Lower lobe of right lung (tissue), 2 donors: ENCODE measurements at places on chromosomes 2 and 18. TPM values are rescaled to one million over a fixed set of nuclear protein-coding genes. Genes with fewer than 3 reads are reported as not detected.
A peak's percentile ranks its signal among the peaks of the same experiment; 100 is the strongest.

The GPR45 gene
- not detected for total RNA-seq

The HRH4 gene
- 2.0 TPM for total RNA-seq

The VAPA gene
- total RNA-seq, result 235 TPM

The TEKT4 gene
- 3.4 TPM for total RNA-seq

The GCG gene
- total RNA-seq, result not detected

The SLC35F5 gene
- 70.4 TPM for total RNA-seq

- H3K27me3 ChIP-seq, result no peaks in the 10 kb centered on the region
- H3K4me1 ChIP-seq, result no peaks in the 10 kb centered on the region
- no peak overlapping the region for H3K4me3 ChIP-seq
- DNase-seq, result no peak
These were observed 113.0 kb downstream of the RND3 start for GRCh38 chr2:150374492-150374891.

GRCh38 chr2:42931146-42931817, 138.9 kb upstream of the HAAO start:
- no peaks in the 10 kb centered on the region for H3K27me3 ChIP-seq
- no peaks in the 10 kb centered on the region for H3K36me3 ChIP-seq
- H3K4me3 ChIP-seq, result no peak overlapping the region
- H3K27ac ChIP-seq, result peak overlapping the region; percentile 59

- H3K27me3 ChIP-seq, result no peaks in the 10 kb centered on the region
- no peak overlapping the region for H3K4me3 ChIP-seq
- H3K4me1 ChIP-seq, result peaks cover 6% of the 10 kb centered on the region
- no peaks in the 10 kb centered on the region for H3K36me3 ChIP-seq
- no peak overlapping the region for H3K27ac ChIP-seq
These were observed 34.0 kb upstream of the ITPRID2 start for GRCh38 chr2:181857483-181857882.

- peak; percentile 64 for DNase-seq
- no peaks in the 10 kb centered on the region for H3K27me3 ChIP-seq
- peaks cover 82% of the 10 kb centered on the region for H3K4me1 ChIP-seq
These were observed 786 bp downstream of the TET3 start for GRCh38 chr2:73985308-73986084.

DNA sequence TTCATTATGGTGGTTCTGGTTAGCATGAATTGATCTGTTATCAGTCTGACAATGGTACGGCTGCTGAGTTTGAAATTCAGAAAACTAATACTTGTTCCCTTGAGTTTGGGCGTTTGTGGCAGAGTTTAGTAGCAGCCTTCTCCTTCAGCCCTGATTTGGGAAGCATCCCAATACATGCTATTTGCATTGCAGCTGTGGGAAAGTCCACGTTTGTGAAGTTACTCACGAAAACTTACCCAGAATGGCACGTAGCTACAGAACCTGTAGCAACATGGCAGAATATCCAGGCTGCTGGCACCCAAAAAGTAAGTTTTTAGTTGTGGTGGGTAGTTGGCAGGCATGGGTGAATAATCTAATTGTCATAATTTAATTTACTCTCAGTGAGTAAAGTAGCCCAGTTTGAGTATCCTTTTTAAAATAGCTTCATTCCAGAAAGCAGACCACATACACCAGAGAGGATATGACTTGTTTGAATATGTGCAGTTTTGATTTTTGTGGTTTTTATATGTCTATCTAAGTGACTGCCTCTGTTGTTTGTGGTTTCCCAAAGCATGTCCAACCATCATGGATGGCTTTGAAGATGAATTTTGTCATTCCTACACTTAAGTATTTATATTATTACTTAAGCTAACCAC, 12.2 kb downstream of the DGUOK start:
- no peak overlapping the region for H3K4me3 ChIP-seq
- H3K27ac ChIP-seq, result no peak overlapping the region
- H3K27me3 ChIP-seq, result no peaks in the 10 kb centered on the region
- DNase-seq, result no peak
- H3K4me1 ChIP-seq, result peaks cover 9% of the 10 kb centered on the region
- H3K36me3 ChIP-seq, result peaks cover 48% of the 10 kb centered on the region

DNA sequence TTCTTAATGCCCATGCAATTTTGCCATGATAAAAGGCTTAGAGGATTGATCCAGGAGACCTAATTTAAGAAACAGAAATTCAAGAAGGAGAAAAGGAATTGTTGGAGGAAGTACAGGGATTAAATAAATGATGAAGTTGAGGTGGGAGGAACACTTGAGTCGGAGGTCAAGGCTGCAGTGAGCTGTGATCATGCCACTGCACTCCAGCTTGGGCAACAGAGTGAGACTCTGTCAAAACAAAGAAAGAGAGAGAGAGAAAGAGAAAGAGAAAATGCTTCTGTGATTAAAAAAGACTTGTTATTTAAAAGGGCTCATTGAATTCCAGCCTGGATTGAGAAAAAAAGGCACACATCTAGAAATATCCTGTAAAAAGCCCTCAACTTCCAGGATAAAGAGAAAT, 123.2 kb downstream of the B3GNT2 start:
- no peak overlapping the region for H3K4me3 ChIP-seq
- DNase-seq, result no peak
- no peak overlapping the region for H3K27ac ChIP-seq
- H3K36me3 ChIP-seq, result no peaks in the 10 kb centered on the region
- no peaks in the 10 kb centered on the region for H3K4me1 ChIP-seq
- H3K27me3 ChIP-seq, result no peaks in the 10 kb centered on the region

DNA sequence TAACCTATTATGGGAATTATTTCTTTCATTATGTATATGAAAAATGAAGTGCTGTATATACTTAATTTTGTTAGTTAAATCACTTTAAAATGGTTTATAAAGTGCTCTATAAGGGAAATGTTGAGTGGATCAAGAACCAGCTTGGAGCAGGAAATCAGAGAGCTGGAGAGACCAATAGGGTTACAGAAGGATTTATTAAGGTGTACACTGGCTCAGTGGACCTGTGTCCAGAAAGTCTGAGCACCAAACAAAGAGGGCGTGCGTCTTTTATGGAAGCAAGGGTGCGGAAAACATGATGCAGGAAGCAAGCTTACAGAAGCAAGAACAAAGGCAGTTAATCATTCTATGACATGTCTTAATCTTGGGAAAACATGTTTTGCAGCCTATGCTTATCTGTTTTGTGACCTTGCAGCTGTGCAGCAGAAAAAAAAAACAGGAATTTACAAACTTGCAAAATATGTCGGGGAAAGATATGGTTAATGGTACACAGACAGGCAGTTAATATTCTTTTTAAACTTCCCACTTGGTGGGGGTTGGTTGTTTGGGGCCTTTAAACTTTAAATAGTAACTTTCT, 65.2 kb upstream of the SLC35G4 start:
- H3K27ac ChIP-seq, result no peak overlapping the region
- H3K36me3 ChIP-seq, result no peaks in the 10 kb centered on the region
- H3K4me1 ChIP-seq, result no peaks in the 10 kb centered on the region
- no peaks in the 10 kb centered on the region for H3K27me3 ChIP-seq

GRCh38 chr2:120111193-120111592, 98.3 kb downstream of the EPB41L5 start:
- H3K36me3 ChIP-seq, result no peaks in the 10 kb centered on the region
- DNase-seq, result no peak
- H3K4me1 ChIP-seq, result peaks cover 32% of the 10 kb centered on the region
- H3K4me3 ChIP-seq, result no peak overlapping the region
- no peaks in the 10 kb centered on the region for H3K27me3 ChIP-seq

DNA sequence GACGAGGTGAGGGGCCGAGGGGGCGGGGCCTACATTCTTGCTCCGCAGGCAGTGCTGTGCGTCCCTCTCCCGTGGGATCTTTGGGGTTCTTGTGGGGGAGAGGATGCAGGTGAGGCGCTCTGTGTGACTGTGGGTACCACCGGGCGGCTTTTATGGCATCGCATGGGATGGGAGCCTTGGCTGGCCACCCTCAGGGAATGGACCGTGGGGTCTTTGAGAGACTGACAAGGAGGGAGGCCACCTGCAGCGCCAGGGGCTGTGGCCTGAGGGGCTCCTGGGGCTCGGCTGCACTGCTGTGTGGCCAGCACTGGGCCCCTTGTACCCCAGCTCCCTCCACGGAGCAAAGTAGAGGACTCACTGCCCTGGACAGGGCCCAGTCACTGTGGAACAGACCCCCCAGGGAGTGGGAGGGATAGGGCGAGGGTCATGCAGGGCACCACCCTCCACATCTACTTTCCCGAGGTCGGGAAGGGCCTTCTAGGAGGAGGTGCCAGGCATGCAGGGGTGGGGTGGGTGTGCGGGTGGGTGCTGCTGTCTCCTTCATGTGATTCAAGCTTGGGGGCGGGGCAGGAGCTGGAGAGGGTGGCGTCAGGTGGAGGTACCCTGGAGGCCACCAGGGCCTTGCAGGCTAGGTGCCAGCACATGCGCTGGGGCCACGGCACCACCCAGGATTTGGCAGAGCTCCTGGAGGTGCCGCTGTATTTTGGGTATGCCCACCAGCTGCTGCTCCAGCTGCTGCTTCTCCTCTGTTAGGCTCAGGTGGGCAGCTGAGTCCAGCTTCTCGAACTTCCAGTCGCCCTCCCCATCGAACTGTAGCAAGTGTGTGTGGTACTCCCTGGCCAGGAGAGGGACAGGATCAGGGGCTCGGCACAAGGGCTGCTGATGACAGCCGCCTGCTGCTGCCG, 1072.4 kb downstream of the RPIA start:
- no peaks in the 10 kb centered on the region for H3K36me3 ChIP-seq
- H3K27ac ChIP-seq, result no peak overlapping the region
- no peaks in the 10 kb centered on the region for H3K4me1 ChIP-seq
- peak; percentile 47 for DNase-seq
- peaks cover 48% of the 10 kb centered on the region for H3K27me3 ChIP-seq

DNA sequence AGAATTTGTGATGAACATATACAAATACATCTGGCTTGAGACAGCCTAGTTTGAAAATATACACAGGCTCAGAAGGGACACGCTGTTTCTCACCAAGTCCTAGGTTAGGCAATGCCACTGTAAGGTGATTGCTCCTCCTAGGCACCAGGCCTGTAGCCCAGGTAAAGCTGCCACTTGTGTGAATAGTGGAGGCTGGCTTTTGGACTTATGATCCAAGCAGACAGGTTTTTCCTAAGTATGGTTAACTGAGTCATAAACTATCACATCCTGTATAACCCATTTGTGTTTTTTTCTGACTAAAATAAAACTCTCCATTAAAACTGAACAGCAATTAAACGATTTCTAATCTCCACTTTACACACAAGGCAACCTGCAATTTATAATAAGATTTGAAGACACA, 81.0 kb downstream of the SEMA4F start:
- H3K27me3 ChIP-seq, result no peaks in the 10 kb centered on the region
- no peak overlapping the region for H3K4me3 ChIP-seq
- H3K4me1 ChIP-seq, result no peaks in the 10 kb centered on the region
- H3K27ac ChIP-seq, result no peak overlapping the region
- H3K36me3 ChIP-seq, result no peaks in the 10 kb centered on the region

GRCh38 chr2:1041012-1041805, 90.6 kb downstream of the SNTG2 start:
- H3K27ac ChIP-seq, result no peak overlapping the region
- H3K4me1 ChIP-seq, result no peaks in the 10 kb centered on the region
- DNase-seq, result no peak
- no peaks in the 10 kb centered on the region for H3K27me3 ChIP-seq
- no peak overlapping the region for H3K4me3 ChIP-seq

GRCh38 chr2:174335254-174335987, 667 bp downstream of the SP9 start:
- peaks cover 53% of the 10 kb centered on the region for H3K4me1 ChIP-seq
- no peaks in the 10 kb centered on the region for H3K36me3 ChIP-seq
- H3K27ac ChIP-seq, result no peak overlapping the region
- peak overlapping the region; percentile 41 for H3K4me3 ChIP-seq
- DNase-seq, result no peak

GRCh38 chr2:181807526-181807925, 84.0 kb upstream of the ITPRID2 start:
- no peaks in the 10 kb centered on the region for H3K36me3 ChIP-seq
- no peaks in the 10 kb centered on the region for H3K27me3 ChIP-seq
- H3K27ac ChIP-seq, result no peak overlapping the region
- peaks cover 18% of the 10 kb centered on the region for H3K4me1 ChIP-seq
- H3K4me3 ChIP-seq, result no peak overlapping the region

GRCh38 chr18:63603772-63604171, 16.6 kb downstream of the SERPINB13 start:
- H3K4me3 ChIP-seq, result no peak overlapping the region
- no peaks in the 10 kb centered on the region for H3K4me1 ChIP-seq
- DNase-seq, result no peak
- H3K27ac ChIP-seq, result no peak overlapping the region
- H3K36me3 ChIP-seq, result no peaks in the 10 kb centered on the region
- no peaks in the 10 kb centered on the region for H3K27me3 ChIP-seq

DNA sequence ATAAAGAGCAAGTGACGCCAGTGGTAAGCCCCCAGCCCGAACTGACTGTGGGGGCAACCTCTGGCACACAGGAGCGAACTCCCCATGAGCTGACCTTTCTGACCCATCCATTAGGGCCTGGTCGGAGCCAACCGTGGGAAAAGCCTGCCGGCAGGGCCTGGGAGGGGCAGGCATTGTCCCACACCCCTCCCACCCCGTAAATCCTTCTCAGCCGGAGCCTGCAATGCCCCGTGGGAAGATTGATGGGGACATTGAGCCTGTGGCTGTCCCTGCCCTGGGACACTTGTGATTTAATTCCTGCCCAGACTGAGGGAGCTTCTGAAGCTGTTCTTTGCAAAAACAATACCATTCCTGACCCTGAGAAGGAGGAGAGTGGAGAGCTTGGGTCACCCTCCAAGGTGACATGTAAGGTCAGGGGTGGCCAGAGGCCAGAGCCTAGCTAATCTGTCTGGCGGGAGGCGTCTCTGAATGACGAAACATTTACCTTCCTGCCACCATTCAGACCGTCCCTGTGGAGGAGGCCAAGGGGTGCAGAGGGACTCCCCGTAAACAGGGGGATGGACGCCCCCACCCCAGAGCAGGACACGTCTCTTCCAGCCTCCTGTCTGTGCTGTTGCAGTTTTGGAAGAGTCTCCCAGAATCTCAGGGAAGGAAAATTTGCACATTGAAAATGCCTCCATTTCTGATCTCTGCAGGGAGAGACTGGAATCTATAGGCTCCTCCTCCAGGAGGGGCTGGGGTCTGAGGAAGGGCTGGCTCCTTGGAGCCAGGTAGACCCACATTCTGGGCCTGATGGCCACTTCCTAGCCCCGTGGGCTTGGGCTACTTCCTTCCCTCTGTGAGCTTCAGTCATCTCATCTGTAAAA, 51.2 kb upstream of the HS6ST1 start:
- no peak for DNase-seq
- H3K4me1 ChIP-seq, result peaks cover 28% of the 10 kb centered on the region
- no peaks in the 10 kb centered on the region for H3K27me3 ChIP-seq
- H3K27ac ChIP-seq, result peak overlapping the region; percentile 36

DNA sequence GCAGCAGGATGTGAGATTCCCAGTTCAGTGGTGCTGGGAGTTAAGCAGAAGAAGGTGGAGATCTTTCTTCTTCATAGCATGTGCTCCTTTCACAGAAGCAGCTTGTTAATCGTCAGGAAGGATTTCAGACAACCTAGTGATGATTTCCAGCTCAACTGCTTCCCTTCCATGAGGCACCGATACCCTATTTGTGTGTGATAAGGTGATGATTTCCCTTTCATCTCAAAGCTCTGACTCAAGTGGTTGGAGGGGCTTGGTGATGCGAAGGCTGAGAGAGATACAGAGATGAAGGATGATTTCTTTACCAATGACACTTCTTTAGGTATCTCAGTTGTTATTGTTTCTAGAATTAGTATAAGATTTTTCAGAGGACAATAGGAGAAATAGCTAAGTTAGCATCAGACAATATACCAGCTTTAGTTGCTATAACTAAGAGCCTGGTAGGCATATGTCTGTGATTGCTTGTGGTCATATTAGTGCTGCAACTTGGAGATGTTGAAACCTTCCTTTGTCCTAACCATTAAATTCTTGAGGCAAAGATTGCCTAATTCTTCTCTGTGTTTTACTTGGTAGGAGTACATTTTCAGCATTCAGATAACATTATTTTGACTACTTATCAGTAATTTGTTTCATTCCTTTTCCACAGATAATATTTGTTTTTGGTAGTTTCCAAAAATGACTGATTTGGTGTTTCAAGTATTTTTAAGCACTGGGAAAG, 111.3 kb downstream of the PLCL1 start:
- no peak overlapping the region for H3K4me3 ChIP-seq
- H3K36me3 ChIP-seq, result no peaks in the 10 kb centered on the region
- DNase-seq, result no peak
- no peaks in the 10 kb centered on the region for H3K27me3 ChIP-seq
- H3K27ac ChIP-seq, result no peak overlapping the region
- no peaks in the 10 kb centered on the region for H3K4me1 ChIP-seq
